KBM-7 (cell line): ENCODE measurements at places on chromosomes 16 and 17.

GRCh38 chr17:69402052-69402451, 12.4 kb upstream of the MAP2K6 start:
- DNase-seq, result no peak

GRCh38 chr17:34840750-34841149, 120.5 kb downstream of the CCT6B start:
- no peak for DNase-seq

- no peak for DNase-seq
Measured at GRCh38 chr16:50861970-50862411, 120.1 kb downstream of the CYLD start.

DNA sequence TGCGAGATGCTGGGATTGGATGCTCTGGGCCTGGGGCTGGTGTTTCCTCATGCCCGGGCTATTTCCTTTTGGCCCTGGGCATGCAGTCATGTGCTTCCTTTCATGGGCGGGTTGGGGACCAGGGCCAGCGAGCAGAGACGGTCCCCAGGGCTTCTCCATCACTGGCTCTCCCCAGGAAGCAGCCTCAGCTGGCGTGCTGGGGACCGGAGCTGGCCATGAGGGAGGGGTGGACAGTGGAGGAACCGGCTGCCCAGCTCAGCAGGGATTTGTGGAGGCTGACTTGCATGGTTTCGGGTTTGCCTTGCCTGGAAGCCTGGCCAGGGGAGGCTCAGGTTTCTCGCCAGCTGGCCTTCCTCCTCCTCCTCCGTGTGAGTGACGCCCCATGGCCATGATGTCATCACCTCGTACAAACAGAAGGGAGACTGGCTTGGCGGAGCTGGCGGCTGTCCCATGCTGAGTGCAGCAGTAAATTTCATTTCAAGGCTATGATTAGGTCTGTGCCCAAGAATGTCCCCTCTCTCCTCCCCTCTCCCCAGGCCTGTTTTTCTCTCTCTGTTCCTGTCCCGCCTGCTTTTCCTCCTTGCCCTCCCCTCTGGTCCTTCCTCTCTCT, 8.9 kb upstream of the TIMP2 start:
- peak; percentile 31 for DNase-seq

DNA sequence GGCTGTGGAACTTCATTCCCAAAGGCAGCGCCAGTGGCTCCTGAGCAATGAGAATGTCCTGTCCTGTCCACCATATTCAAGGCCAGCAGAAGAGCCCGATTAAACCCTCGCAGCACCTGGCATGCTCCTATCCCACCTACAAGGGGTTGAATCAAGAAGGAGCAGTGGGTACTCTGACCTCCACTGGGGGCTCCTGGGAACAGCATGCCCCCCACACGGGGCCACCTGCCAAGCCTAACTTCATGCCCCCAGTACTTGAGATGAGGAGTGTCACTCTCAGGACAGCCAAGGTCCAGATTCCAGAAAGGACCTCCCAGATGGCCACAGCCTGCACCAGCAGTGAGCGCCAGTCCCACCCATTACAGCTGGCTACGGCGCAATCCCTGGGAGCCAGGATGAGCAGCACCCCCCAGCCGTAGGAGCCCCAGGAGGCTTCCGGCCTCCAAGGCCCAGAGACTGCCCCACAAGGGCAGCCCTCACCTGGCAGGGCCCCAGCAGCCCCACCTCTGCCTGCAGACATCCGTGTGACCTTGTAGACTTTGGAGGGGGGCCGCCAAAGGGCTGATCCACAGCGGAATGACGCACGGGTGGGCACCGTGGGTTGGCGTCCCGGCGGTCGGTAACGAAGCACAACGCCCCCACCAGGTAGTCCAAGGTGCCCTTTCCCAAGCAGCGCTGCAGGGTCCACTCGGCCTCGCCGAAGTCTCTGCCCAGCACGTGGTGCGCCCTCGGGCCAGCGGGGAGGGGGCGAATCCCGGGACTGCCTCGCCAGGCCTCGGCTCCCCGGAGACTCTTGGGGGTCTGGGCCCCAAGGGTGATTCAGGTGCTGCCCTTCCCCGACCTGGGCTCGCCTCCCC, 1.0 kb upstream of the MPDU1 start:
- DNase-seq, result no peak
